ENCODE measurements at places on chromosomes 6 and 20. TPM values are rescaled to one million over a fixed set of nuclear protein-coding genes. Genes with fewer than 3 reads are reported as not detected.

Gene RNF39
- 3.0 TPM for total RNA-seq

Gene ACTL10
- 2.7 TPM for total RNA-seq

Gene SAMD3
- not detected for total RNA-seq

Gene CPXM1
- total RNA-seq = not detected

Gene FKBP1A
- total RNA-seq = 76.3 TPM

Gene IMPG1
- total RNA-seq = not detected

Gene MYLK2
- total RNA-seq = not detected

Gene SLC26A8
- total RNA-seq = not detected

Gene WFDC12
- total RNA-seq = 0.96 TPM

Gene TBC1D22B
- total RNA-seq = 7.2 TPM

Measured in tracheal epithelial cell (primary cell).